Fibroblast of skin of scalp (primary cell): ENCODE measurements at places on chromosomes 2 and 18.

GRCh38 chr18:62131301-62131909, 55.5 kb downstream of the PIGN start:
- peak; percentile 68 for DNase-seq

GRCh38 chr2:117789505-117789904, 25.0 kb upstream of the DDX18 start:
- DNase-seq = no peak

- no peak for DNase-seq
These were observed 27.1 kb downstream of the PCARE start for GRCh38 chr2:29047083-29047845.

GRCh38 chr2:222730366-222730999, 59.0 kb downstream of the MOGAT1 start:
- no peak for DNase-seq

DNA sequence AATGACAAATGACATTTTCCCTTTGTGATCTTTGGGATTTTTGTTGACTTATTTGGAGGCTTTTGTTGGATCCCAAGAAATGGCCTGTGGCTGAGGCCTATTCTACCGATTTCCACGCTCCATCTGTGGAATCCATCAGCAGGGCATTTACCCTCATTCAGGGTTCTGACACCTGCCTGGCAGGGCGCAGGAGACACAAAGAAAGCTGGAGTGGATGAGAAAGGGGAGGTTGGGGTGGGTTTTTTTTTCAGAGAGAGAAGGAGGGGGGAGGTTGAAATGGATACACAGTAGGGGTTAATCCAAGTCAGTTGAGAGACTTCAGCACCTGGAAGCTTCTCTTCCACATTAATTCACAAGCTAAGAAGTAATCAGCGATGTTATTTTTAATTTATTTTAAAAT, 59.7 kb downstream of the PAX3 start:
- no peak for DNase-seq

- DNase-seq = no peak
These were observed 49.8 kb downstream of the ALK start for GRCh38 chr2:29871541-29871940.

- DNase-seq = no peak
These were observed 61.0 kb upstream of the DTNA start for GRCh38 chr18:34649080-34649479.

DNA sequence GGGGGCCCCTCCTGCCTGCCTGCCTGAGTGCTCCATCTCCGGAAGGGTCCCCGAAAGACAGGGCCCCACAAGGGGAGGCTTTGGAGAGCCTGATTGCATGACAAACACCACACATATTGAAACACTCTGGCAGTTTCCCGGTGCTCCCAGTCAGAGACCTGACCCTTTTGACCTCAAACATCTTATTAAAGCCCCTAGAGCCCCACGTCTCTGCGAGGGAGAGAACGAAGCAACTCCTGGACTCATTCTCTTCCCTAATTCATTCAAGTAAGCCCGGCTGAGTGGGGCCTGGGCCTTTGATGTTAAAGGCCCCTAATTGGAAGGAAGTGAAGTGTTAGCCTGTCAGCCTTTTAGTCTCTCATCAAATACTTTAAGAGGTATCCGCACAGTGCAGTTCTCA, 335.6 kb downstream of the CYRIA start:
- no peak for DNase-seq

DNA sequence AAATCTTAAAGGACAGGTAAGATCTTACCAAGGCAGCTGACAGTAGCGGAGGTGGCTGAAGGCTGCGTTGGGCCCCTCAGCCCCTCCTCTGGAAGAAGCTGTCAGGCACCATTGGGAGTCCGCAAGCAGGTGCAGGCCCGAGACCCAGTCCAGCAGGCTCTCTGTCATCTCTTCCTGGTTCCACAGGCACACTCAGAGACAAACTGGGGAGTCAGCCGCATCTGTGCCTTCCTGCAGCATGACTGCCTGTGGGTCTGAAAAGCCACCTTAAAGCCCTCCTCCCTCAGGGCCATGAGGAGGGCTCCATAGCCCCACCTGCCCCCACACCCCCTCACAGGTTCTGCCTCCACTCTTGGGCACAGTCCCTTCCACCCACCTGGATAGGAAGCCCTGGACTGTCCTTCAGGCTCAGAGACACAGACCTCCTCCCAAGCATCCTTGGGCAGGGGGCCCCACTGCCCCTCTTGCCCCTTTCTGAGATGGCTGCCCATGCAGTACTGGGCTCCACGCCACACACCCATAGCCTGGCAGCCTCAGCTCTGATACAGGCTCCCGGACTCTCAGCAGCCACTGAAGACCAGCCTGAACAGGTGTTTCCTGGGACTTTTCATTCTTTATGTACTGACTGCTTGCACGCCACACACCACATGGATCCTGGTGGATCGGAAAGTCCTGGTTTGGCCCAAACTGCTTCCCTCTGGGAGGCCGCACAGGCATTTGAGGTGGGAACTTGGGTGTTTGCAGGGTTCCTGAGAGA, 239.8 kb downstream of the SEPTIN10 start:
- no peak for DNase-seq

- no peak for DNase-seq
These were observed 12.4 kb upstream of the UPP2 start for GRCh38 chr2:158089322-158089721.

- DNase-seq = no peak
These were observed 35.0 kb downstream of the SLC3A1 start for GRCh38 chr2:44310287-44310686.

GRCh38 chr2:121005453-121005852, 269.8 kb downstream of the GLI2 start:
- no peak for DNase-seq

GRCh38 chr2:219060821-219061791, at the start of gene IHH:
Gene IHH, minus strand, starts transcription at chr2:219060921. Its CDS starts 454 bp downstream, at chr2:219060467.
- no peak for DNase-seq

GRCh38 chr18:62128157-62128556, 58.7 kb downstream of the PIGN start:
- peak; percentile 83 for DNase-seq

GRCh38 chr2:106563195-106563594, 76.0 kb downstream of the CD8B2 start:
- DNase-seq = no peak

- DNase-seq = no peak
These were observed 30.5 kb upstream of the ARMC9 start for GRCh38 chr2:231167745-231168459.

- no peak for DNase-seq
These were observed 51.7 kb downstream of the CAB39 start for GRCh38 chr2:230764346-230764745.

- no peak for DNase-seq
These were observed 25.2 kb downstream of the AAK1 start for GRCh38 chr2:69618362-69618761.

GRCh38 chr18:36451454-36452251, 154.1 kb downstream of the FHOD3 start:
- no peak for DNase-seq

DNA sequence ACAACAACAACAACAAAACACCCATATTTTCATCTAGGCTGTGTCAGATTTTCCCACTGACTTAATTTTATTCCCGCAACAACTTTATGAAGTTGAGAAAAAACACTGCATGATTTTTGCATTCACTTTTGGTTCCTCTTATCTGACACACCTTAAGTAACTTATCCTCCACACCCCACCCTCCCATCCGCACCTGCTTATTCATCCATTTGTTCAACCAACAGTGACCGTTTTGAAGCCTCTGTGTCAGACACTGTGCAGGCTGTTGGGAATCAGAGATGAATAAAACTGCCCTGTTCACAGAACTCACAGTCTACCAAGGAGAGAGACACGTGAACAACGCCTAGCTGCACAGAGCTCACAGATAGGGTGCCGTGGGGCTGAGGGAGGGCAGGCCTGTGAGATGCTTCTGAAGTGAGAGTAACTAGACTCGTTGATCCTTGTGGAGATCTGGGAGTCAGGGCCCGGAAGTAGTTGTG, 7.4 kb downstream of the CNNM4 start:
- DNase-seq = no peak

GRCh38 chr2:226118471-226119429, 680.9 kb downstream of the IRS1 start:
- peak; percentile 88 for DNase-seq

DNA sequence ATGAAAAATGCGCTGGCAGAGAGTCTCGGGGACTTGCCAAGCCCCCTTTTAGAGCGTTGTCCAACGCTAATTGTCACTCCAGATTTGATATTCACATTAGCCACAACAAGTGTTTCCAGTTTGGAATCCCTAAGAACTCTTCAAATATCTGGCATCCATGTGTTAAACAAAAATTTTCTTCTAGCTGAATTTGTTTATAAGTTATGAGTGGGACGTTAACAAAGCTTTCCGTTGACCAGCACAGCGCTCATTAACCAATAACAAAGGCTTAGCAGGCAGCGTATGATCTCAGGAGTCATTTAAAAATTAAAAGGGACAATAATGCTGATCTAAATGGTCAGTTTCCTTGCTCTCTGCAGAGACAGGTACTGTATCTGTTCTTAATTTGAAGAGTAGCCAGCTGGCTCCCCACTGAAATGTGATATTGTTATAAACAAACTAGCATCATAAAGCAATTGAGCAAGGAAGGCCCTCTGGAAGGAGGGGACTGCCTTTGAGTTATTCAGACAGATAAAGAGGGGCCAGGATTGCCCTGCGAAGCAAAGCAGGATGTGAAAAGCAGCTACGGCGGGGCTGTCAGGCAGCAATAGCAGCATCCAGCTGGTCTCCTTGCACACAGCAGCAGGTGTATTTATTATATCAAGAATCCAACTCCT, 337.2 kb upstream of the SALL3 start:
- no peak for DNase-seq

DNA sequence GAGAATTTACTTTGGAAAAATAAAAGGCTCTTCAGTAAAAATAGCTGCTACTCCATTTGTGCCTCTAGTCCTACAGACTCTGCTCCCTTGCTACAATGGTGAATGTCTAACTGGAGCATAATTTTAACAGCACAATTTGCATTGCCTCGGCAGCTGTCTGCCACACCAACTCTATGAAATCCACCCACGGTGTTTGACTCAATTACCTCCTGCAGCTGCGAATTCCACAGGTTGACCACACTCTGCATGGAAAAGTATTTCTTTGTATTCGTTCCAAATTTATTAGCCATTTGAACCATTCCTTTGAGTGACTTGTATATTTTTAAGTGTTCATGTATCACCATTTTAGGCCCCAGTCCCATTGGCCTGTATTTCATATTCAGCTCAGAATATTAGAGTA, 182.1 kb upstream of the CCDC68 start:
- peak; percentile 52 for DNase-seq

DNA sequence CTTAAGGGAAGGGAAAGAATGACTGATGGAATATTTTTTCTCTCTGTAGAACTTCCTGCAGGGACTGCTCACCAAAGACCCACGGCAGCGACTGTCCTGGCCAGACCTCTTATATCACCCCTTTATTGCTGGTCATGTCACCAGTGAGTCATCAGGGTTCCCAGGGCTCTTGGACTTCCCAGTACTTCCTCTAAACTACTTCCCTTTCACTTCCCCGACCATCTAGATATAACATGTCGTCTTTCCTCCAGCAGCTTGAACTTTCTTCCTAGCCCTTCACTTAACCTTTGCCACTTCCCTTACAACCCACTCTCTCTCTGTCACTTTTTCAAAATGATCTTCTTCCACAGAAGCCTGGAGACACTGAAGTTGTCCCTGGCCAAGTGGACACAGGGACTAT, 7.2 kb downstream of the STK36 start:
- DNase-seq = no peak

DNA sequence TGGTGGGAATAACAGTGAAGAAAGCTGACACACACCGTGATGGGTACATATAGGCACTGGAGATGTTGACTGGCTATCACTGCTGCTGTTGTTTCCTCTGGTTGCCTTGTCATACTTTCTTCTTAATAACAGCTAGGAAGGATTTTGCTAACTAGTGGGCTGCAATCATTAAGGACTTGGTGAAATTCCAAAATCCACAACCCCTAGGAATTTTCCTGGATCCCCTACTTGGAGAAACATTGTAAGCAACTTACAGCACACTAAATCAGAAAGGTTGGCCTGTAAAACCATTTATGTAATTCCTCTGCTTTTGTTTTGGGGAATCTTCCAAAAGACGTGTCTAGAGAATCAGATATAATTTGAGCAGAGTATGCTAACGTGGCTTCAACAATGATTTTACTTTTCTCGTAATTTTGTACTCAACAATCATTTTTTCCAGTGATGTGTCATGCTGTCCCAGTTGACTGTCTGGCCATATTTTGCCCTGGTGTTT, 8.0 kb upstream of the COL3A1 start:
- DNase-seq = peak; percentile 45

GRCh38 chr2:182248362-182248761, 178.5 kb downstream of the PDE1A start:
- DNase-seq = no peak

DNA sequence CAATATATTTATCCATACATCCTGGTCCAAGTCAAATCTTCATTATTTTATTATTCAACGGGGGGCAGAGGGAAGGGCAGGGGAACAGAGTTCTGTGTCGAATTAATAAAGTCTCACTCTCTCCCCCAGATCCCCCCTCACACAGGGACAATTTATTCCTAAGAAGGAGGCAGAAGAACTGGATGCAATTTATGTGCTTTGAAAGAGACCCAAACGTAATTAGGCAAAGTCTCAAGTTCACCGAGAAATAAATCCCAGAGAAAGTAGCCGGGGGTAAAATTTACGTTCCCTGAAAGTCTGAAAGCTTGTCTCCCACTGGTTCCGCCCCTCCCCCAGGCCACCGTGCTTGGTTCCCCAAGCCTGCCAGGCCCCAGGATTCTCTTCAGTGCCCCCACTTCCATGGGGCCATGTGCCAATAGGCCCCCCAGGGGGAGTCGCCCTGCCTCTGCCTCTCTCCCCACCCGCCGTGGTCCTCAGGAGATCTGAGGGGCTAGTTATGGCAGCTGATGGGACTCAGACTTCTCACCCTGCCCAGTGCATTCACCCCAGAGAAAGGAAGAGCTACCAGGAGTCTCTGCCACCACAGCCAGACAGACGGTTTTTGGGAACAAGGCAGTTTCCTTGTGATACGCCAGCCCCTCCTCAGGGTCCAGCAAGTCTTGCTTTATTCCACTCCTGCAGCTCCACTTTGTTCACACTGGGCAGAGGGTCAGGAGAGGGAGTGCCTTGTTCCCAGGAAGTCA, 215.5 kb downstream of the CYP26B1 start:
- no peak for DNase-seq

- DNase-seq = no peak
These were observed 164.3 kb upstream of the PGAP1 start for GRCh38 chr2:197090742-197091367.

DNA sequence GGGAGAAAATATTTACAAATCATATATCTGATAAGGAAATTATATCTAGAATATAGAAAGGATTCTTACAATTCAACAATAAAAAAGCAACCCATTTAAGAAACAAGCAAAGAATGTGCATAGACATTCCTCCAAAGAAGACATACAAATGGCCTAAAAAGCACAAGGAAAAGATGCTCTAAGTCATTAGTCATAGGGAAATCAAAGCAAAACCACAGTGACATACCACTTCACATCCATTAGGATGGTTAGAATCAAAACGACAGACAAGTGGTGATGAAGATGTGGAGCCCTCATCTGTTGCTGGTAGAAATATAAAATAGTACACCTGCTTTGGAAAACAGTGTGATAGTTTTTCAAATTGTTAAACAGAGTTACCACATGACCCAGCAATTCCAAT, 48.2 kb downstream of the MAPRE2 start:
- DNase-seq = peak; percentile 51
